Kidney (tissue), 22 donors: ENCODE measurements at places on chromosomes 16 and 17. TPM values are rescaled to one million over a fixed set of nuclear protein-coding genes. Genes with fewer than 3 reads are reported as not detected.

Gene PRSS36
- total RNA-seq, result 4.1 TPM

Gene MAP2K6
- 8.6 TPM for total RNA-seq

Gene RCVRN
- total RNA-seq, result not detected

Gene CHRNE
- 1.3 TPM for total RNA-seq

Gene BAIAP3
- total RNA-seq, result 8.0 TPM

Gene PRAC1
- not detected for total RNA-seq

Gene PPL
- 78.4 TPM for total RNA-seq

- DNase-seq, result no peak
These were observed 12.0 kb downstream of the ALDH3A1 start for GRCh38 chr17:19736071-19736470.

DNA sequence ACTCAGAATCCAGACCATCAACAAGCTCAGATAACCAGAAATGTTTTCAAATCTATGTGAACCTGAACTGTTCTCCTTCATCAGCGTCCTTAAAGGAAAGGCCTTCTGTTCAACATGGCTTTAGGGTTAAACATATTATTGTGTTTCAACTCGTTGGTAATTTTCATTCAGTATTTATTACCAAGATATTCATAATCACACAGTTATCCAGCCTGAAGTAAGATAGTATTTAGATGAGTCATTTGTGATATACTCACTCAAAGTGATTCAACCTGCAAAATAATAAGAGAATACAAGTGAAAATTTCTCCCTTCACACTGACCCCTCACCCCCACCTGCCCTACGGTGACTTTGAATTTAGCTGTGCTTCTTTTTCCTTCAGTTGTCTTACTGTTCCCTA lies 3.0 kb downstream of the CYLD start:
- DNase-seq, result no peak

DNA sequence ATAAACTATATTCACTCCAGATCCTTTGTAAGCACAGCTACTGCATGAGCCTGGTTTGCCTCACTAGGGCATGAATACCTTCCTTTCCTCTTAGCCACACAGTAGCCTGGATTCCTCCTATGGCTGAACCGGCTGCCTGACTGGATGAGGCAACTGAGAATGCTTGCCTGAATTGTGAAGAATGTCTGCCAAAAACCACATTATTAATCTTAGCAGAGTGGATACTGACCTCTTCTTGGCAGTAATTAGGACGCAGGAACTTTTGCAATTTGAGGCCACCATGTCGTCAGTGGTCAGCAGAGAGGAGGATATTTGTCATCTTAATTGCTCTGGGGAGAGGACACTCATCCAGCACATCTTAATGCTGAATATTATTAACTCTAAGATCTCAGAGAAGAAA lies 651.8 kb upstream of the GOT2 start:
- peak; percentile 59 for DNase-seq

DNA sequence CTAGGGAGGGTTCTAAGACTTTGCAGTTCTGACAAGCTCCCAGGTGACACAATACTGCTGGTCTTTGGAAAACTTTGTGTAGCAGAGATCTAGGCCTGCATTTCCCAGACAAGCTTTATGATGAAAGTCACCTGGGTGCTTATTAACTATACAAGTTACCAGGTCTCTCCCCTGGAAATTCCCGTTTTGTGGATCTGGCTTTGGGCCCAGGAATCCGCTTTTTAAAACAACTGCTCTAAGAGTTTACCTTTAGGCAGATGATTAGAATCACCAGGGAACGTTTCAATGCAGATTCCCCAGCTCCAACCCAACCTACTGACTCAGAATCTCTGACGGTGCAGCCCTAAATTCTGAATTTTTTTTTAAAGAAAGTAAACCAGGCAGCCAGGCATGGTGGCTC lies 36.3 kb downstream of the MYH3 start:
- no peak for DNase-seq

- DNase-seq, result peak; percentile 10
These were observed 21.4 kb downstream of the SERPINF1 start for GRCh38 chr17:1783271-1783670.

DNA sequence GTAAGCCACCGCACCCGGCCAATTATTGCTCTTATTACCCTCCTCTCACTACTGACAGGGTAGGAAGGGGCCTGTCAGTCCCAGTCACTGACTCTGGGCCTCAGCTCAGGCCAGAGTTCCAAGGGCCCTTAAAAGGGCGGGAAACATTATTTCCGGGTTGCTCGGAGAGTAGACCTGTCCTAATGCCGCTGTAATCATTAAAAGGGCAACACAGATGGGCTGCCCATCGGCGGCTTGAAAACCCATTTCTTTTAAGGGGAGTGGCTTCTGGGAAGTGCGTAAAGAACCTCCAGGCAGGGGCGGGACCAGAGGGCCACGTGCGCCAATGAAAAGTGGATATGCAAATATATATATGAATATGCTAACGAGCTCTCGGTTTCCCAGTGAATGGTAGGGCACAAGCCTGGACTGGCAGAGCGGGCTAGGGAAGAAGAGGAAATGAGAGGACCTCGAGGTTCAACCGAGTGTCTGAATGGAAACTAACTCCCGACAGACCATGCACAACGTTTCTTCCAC lies 26.6 kb downstream of the PIPOX start:
- peak; percentile 64 for DNase-seq

DNA sequence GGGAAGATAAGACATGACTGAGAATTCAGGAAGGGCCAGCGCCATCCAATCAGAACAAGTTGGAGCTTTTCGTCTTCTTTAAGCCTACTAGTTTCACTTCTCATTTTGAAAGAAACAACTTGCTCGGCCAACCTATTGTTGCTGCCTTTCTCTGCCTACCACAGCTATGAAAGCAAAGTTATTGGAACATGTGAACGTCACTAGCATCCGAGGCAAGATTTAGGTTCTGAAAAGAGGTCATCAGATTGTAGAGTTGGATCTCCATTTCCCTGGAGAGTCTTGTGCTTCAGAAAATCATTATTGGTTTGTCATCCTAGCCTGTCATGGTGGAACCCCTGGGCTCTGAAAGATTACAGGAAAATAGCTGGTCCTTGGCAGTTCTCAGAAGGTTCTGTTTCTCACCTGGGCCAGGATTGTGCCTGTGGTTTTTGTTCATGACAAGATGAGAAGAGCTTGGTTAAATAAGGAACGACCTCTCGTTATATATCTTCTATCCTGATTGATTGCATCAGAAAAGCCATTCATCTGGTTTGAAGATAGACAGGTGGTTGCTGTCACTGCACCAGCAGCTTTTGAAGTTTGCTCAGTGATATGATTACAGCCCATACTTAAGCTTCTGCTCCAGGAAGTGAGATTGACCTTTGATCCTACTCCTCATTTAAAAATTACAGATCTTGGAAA lies 25.3 kb downstream of the CDH13 start:
- DNase-seq, result no peak

DNA sequence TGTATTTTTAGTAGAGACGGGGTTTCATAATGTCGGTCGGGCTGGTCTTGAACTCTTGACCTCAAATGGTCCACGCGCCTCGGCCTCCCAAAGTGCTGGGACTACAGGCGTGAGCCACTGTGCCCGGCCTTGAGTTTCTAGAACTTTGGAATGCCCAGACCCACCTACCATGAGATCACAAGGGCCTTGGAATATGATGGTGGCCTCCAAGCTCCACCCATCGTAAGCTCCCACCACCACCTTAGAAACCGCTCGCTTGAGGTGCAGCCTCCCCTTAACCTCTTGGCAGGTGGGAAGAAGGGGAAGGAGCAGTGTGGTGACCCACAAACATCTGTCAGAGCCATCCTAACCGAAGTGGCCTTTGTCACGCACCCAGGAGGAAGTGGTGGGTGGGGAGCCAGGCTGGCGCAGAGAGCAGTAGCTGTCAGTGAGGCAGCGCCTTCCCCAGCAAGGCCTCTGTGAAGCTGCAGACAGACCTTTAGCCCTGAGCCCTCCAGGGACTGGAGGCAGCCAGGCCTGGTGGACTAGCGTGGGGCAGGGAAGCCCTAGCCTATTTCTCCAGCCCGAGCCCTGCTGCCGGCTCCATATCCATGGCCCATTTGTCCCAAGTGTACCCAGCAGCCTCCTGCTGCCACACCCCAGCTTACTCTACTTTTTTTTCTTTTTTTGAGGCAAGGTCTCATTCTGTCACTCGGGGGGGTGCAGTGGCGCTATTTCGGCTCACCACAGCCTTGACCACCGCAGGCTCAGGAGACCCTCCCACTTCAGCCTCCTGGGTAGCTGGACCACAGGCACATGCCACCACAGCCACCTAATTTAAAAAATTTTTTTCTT lies 13.1 kb upstream of the SEPHS2 start:
- DNase-seq, result no peak

DNA sequence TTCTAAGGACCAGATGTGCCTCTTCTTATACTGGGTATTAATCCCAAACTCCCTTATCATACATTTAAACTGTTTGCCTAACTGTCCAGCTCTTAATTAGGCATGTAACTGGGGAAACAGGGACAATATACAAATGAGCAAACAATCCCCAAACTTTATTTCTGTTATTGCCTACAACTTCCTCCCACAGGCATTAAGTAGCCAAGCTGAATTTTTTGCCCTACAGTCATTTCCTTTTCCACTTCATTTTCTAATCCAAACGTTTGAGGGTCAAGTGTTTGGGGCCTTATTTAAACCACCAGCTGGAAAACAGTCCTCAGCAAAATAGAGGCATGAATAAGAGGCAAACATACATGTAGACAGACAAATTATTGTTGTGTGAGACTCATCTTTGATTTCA lies 77.4 kb upstream of the CCL2 start:
- no peak for DNase-seq

DNA sequence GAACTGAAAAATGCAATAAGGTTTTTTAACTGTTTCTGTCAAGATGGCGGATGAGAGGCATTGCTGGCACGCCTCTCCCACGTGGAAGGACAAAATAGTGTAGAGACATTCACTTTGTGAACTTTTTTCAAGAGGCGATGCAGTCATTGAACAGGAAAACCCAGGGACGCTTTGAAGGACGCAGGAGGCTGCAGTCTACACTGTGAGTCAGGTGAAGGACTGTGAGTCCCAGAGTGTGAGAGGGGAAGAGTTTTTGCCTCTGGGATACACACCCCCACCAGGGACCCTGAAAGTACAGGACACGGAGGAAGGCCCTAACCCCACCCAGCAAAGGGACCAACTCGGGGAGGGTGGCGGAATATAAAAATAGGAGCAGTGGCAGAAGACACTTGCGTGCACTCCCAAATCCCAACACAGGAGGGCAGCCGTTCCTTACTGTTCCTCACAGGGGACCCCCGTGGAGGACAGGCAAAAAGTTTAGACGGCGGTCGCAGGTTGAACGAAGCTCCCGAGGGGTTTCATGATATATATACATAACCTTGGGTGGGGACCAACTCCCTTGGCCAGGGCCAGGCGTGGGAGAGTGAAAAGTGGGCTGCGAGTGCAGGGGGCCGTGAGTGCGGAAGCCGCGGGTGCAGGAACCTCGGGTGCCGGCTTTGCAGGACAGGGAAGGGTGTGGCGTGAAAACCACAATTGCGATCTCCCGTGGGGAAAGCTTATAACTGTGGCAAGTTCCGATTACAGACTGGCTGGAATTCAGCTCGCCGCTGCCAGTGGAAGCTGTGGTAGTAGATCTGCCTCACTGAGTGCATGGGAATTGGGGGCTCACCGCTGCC lies 82.0 kb upstream of the ALOX12 start:
- DNase-seq, result peak; percentile 76

GRCh38 chr16:12159028-12159427 lies 182.5 kb downstream of the SNX29 start:
- no peak for DNase-seq

DNA sequence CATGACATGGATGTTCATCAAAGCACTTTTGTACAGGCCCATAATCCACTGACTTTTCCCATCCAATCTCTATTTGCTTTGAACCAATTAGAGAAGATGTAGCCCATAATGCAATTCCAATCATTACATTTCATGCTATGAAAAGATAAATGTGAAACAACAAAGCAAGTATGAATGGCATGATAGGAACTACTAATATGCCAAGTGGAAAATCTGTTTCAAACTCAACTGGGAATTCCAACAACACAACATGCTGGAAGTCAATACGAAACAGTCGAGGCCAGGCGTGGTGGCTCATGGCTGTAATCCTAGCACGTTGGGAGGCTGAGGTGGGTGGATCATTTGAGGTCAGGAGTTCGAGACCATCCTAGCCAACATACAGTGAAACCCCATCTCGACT lies 39.6 kb upstream of the TMEM97 start:
- no peak for DNase-seq

DNA sequence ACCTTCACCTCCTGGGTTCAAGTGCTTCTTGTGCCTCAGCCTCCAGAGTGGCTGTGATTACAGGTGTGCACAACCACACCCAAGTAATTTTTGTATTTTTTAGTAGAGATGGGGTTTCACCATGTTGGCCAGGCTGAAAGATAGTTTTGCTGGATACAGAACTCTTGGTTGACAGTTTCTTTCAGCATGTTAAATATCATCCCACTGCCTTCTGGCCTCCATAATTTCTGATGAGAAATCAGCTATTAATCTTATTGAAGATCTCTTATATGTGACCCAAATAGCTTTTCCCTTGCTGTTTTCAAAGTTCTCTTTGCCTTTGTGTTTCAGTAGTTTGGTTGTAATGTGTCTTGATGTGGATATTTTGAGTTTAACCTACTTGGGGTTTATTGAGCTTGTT lies 50.3 kb upstream of the BRD7 start:
- DNase-seq, result no peak

DNA sequence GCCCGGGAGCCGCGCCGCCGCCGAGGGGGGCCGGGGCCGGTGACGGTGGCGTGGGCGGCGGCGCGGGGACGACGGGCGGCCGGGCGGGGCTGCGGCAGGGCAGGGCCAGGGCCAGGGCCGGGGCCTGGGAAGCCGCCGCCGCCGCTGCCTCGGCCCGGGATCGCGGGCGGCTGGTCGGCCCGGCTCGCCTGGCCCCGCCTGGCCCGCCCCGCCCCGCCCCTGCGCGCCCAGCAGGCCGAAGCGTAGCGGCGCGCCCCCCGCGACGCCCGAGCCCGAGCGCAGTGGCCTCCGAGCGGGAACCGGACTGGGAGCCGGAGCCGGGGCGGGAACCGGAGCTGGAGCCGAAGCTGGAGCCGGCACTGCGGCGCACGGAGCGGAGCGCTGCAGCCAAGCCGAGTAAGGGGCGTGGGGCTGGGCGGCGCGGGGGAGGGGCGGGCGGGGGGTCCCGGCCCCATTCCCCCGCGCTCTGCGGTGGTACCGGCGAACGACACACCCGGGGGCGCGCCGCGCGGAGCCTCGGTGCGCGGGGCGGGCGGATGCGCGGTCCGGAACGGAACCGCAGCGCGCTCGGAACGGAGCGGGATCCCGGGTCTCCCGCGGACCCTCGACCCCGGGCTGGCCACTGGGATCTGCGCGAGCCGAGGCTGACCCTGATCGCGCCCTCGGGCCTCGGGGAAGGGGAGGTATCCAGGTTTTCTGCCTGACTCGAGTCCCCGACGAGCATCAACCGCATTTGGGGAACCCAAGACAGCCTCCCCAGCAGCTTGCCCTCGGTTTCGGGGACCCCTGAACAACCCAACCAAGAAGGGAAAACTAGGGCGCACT lies at the start of gene BEAN1:
BEAN1 (plus strand) TSS at position 260 of the 825 bp plus-strand sequence. CDS start 10,382 bp downstream, outside the sequence.
- peak; percentile 82 for DNase-seq

DNA sequence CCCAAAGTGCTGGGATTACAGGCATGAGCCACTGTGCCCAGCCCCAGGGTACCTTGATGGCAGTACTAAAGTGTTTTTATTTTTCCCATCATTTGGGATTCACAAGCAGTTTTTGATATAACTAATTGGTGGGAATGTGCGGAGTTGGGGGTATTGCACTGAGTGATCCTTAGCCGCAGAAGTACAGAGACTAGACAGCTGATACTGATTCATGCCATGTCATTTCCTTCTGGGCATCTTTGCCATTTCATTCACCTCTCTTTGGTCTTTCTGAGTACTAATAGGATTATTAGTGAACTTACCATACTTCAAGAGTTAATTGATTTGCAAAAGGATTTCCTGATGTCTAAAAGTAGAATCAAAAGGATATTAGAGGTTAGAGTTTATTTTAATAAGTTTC lies 9.7 kb downstream of the NMT1 start:
- no peak for DNase-seq
